ENCODE measurements at places on chromosomes 5 and 9.

DNA sequence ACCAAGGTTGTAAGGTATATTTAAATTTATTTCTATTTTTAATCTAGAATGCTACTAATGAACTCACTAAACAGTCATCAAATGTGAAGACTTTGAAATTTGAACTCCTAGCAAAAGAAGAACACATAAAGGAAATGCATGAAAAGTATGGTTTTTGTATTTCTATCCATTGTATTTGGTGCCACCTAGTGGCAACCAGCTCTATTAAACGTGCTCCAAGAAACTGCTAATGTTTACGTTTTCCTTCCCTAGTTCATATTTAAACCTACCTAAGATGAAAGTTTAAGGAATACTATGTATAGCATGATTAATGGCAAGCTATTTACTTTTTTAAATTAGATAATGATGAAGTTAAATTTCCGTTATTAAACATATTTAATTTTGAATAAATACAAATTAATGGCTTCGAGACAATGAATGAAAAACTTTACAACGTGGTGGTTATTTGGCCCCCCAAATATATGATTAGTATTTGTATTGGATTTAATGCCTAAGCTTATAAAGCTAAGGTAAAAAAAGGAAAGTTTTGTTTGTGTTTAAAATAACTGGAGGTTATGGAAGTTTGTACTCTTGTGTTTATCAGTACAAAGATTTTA is 115.9 kb upstream of the SH3GL2 start:
- DNase-seq: no peak

DNA sequence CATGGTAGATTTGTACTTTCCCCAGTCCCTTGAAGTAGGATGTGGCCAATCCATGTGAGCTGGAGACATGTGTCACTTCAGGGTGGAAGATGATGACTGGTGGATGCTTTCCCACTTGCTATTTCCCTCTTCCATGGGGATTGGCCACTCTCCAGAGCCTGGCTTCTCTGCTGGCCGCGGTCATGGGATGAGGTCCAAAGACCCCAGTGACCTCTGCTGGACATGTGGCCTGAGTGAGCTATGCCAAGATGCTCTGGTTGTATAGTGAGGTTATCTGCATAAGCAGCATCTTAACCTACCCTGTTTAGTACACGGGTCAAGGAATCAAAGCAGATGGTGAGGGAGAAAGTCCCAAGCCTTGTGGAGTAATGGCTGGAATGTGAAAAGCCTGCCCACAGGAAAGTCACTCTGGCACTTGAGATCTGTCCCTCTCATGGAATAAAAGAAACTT is 47.1 kb downstream of the SH3PXD2B start:
- no peak for DNase-seq

- no peak for DNase-seq
Observed at GRCh38 chr5:18772475-18772874, 1138.2 kb downstream of the TAF11L14 start.

DNA sequence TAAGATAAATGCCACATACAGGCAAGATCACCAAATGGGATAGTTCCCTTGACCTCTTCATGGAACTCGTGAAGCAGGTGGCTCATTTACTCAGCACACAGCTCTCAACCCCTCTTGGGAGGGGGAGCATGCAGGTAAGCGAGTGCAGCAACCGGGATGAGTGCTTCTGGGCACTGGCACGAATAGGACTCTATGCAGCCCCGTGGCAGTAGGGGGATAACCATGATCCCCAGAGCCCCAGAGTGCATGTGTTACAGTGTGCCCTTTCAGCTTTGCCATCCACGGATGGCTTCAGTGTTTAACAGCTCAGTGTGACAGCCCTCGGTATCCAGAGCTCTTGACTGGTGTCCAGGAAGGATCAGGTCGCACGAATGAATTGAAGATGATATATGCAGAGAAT is 1187.1 kb downstream of the CDH9 start:
- no peak for DNase-seq

- no peak for DNase-seq
Observed at GRCh38 chr5:141763541-141763940, 81.5 kb upstream of the ARAP3 start.

- no peak for DNase-seq
Observed at GRCh38 chr9:93193388-93194220, 9.7 kb downstream of the WNK2 start.

DNA sequence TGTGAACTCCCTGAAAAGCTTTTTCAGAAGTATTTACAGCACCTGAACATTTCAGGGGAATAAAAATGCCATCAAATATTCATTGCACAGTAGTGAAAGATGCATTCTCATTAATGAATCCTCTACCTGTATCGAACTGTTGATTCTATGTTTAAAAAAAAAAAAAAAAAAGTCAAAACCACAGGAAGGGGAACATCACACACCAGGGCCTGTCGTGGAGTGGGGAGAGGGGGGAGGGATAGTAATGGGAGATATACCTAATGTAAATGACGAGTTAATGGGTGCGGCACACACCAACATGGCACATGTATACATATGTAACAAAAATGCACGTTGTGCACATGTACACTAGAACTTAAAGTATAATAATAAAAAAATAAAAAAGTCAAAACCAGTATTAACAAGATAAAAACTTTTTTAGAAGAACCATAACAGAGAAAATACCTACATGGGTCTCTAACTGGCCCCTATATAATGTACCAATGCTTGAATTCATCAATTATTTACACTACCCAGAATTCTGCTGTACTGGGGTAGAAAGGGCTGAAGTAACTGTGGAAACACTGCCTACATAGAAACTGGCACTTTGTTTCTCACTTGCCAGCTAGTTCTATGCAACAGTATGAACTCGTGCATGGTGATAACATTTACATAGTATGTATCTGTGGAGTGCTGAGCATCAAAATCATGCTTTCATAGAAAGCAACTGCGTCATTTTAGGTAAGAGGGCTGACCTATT is 48.9 kb downstream of the GNAQ start:
- DNase-seq: no peak

DNA sequence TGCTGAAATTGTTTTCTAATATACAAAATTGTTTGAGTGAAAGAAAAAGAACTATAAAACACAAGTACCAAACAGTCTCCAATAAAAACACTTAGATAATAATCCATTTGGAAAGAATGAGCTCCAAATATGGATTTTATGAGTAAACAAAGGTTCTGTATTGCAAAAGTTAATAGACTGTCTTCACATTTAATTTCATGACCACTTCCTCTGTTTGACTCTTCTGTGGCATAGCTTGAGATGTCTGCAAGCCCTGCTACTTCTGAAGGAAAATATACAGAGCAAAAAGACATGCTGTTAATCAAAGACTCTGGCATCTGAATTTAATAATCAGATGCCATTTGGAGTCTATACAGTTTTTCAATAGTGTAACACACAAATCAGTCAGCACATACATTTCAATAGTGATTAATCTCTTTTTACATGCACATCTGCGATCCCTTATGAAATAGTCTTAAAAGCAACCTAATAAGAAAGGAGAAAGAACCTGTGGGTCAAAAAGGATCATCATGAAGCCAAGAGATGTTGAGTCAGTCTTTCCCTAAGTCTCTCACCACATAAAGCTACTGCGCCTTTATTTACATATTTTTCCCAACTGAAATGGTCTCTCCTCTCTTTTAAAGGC is 165.4 kb upstream of the LHFPL2 start:
- DNase-seq: no peak

DNA sequence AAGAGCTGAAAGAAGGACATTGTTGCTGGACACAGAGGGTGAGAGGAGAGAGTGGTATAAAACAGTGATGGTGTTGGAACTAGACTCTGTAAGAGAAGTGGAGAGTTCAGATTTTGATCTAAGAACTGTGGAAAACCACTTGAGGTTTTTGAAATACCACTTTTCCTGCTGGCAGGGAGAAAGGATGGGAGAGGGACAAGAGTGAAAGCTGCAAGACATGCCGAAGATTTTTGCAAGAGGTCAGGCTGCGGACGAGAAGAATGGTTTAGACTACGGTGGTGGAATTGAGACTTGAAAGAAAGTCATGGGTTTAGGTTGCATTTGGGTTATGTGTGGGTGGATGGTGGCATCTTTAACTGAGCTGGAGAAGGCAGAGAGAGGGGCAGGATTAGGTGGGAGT is 202.2 kb upstream of the RPS23 start:
- no peak for DNase-seq

- no peak for DNase-seq
Observed at GRCh38 chr5:1404062-1404461, 41.2 kb downstream of the SLC6A3 start.

DNA sequence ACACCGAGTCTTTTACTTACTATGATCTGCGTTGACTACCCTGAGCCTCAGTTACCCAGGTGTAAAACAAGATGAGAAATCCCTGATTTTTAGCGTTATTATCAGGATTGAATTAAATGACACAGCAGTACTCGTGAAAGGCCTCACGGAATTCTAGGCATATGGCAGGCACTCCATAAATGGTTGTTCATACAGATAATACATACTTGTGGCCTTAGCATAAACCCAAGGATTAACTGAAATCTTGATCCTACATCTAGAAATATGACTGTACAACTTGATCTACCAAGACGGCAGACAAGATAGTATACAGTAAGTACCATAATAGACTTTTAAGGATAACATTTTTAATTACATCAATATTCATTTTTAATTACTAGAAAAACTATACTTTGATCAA is 409.8 kb downstream of the BNC2 start:
- no peak for DNase-seq

GRCh38 chr9:83267741-83268140 is 204.8 kb upstream of the RASEF start:
- no peak for DNase-seq

GRCh38 chr5:152499814-152500535 is 94.9 kb upstream of the NMUR2 start:
- no peak for DNase-seq

DNA sequence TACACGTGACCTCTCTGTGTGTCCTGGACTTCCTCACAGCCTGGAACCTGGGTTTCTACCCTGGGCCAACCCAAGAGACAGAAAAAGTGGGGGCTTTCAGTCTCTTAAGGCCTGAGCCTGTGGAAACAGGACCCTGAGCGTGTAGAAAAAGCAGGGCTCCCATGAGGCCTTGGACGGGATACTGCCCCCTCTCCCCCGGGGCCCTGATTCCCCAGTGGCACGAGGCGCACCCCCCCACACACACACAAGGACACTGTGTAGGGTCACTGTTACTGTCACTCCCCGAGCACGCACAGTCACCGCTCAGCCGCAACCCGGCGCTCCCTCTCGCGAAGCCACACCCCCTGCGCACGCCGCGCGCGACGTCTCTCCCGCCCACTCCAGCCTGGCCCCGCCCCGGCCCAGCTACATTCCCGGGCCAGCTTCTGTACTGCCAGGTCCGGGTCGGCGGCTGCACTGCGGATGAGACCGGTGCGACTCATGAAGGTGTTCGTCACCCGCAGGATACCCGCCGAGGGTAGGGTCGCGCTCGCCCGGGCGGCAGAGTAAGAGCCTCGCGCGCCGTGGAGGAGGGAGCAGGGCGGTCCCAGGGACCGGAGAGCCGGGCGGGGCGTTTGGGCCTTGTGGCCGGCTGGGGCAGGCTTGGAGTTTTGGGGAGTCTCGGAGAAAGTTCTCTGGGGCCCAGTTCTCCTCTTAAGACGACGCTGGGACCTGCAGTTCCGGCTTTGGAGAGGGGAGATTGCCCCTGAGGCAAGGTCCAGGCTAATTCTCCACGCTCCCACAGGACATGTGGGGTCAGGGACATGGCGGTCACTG is at the start of gene GRHPR:
TSS of gene GRHPR (plus strand) at position 408 of the 816 bp plus-strand sequence. CDS start at position 463, 55 bp downstream.
- DNase-seq: peak; percentile 90

GRCh38 chr5:37658440-37658839 is 181.4 kb downstream of the GDNF start:
- no peak for DNase-seq

GRCh38 chr5:17359451-17360011 is 138.5 kb upstream of the TAF11L2 start:
- DNase-seq: no peak

- DNase-seq: no peak
Observed at GRCh38 chr5:81117566-81117965, 115.6 kb upstream of the CKMT2 start.

- no peak for DNase-seq
Observed at GRCh38 chr5:125412561-125413495, 666.4 kb upstream of the ZNF608 start.

DNA sequence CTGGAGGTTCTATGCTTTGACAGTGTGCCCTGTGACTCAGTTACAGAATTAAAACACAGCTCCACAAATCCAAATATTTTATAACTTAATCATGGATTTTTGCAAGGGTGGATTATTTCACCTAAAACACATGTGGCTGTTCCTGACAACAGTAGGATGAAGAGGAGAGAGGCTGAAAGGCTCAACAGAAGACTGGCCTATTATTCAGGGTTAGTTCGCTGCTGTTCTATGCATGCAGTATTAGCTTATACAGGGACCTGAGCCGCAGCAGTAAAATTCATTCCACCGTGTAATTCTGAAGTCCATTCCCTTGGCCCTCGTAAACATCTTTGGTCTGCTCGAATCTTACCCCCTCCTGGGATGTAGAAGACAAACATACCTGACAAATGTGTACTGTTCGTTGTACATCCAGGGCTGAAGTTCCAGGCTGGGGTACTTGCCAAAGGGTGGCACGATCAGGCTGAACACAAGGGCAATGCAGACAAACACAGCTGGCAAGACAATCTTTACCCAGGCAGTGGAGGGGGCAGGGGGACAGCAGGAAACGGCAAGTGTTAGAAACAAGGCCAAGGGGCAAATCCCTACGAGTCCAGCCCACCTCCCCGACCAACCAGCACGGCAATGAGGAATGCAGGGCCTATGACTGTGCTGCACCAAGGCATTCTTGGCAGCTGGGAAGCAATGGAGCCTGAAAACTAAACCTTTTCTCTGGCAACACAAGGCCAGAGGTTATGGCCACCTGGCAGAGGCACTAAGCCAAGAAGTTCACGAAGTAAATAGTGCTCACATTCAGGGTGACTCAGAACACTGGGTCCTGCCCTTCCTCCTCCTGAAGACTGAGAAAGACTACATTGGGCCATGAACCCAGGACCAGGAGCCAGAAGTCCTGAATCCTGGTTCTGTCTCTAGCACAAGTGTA is 46.8 kb downstream of the NIPSNAP3B start:
- no peak for DNase-seq

GRCh38 chr5:178114325-178115135 is 1.2 kb downstream of the N4BP3 start:
- DNase-seq: no peak

GRCh38 chr5:39331861-39332381 is 32.4 kb downstream of the C9 start:
- no peak for DNase-seq

GRCh38 chr9:36023260-36024048 is 13.3 kb upstream of the RECK start:
- DNase-seq: peak; percentile 31
